ENCODE measurements at places on chromosomes 4 and X. TPM values are rescaled to one million over a fixed set of nuclear protein-coding genes. Genes with fewer than 3 reads are reported as not detected.
A peak's percentile ranks its signal among the peaks of the same experiment; 100 is the strongest.

The ZNF518B gene
- total RNA-seq = 44.2 TPM

The DGKK gene
- total RNA-seq = not detected

The TMSB15A gene
- 6.2 TPM for total RNA-seq

The SLC26A1 gene
- total RNA-seq = 0.96 TPM

The PPARGC1A gene
- total RNA-seq = 3.3 TPM

The CLCN5 gene
- 15.6 TPM for total RNA-seq

The LPAR4 gene
- 0.21 TPM for total RNA-seq

GRCh38 chr4:169013396-169013795, 3.3 kb upstream of the CBR4 start:
- DNase-seq = no peak

GRCh38 chrX:46929439-46930261, 17.4 kb downstream of the JADE3 start:
- peak; percentile 14 for DNase-seq

DNA sequence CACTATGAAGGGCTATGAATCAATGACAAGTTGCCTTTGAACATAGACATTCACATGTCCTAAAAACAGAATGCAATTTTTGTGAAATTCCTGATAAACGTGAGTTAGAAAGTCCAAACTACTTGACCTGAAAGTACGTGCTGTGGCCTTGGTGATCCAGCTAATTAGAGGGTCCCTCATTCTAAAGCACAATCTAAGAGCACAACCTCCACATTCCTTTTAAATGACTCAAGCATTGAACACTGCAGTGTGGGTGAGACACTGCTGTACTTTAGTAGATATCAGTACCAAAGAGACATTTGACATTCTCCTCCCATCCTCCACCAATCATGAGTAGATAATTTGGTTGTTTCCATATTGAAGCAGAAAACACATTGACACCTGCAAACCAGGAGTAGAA, 73.5 kb downstream of the FAM47B start:
- peak; percentile 12 for DNase-seq

GRCh38 chr4:23171976-23172375, 479.2 kb downstream of the GBA3 start:
- no peak for DNase-seq

GRCh38 chrX:43481576-43481975, 174.5 kb upstream of the MAOA start:
- DNase-seq = no peak

- DNase-seq = no peak
These were observed 255.8 kb downstream of the OPHN1 start for GRCh38 chrX:68177542-68177941.

- DNase-seq = no peak
These were observed 161.1 kb downstream of the FBXW7 start for GRCh38 chr4:152374606-152375285.

- no peak for DNase-seq
These were observed 115.6 kb upstream of the NR3C2 start for GRCh38 chr4:148557793-148558192.

DNA sequence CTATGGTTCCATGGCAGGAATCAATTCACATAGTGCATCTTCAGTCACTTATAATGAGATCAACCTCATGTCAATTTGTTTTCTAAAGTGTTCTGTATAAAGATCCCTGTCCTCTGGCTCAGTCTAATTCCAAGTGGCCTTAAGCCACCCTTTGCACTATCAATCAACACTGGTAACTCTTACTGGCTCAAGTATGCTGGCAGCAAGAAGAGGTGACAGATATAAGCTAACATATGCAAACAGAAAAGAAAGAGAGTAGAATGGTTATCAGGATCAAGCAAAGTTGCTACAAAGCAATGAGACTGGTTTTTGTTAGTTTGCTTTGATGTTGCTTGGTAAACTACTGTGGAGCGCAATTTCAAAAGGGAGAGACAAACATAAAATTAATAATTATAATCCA, 67.0 kb downstream of the AMMECR1 start:
- DNase-seq = no peak

DNA sequence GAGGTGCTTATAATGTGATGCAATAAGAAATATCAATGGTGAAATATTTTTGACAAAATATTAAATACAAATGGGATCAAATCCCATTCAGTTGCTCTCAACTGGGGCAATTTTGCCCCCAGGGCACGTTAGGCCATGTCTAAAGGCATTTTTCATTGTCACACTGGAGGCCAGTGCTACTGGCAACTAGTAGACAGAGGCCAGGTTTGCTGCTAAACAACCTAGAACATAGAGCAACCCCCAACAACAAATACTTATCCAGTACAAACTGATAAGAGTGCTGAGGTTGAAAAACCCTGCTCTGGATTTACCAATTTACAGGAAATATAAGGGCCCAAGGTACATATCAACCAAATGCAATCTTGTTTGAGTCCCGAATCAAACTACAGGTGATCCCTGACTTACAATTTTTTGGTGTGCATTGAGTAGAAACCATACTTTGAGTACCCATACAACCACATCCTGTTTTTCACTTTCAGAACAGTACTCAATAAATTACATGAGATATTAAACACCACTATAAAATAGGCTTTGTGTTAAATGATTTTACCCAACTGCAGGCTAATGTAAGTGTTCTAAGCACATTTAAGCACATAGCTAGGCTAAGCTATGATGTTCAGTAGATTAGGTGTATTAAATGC, 237.5 kb downstream of the HNRNPD start:
- DNase-seq = no peak

GRCh38 chr4:128298146-128298758, 10.6 kb upstream of the PGRMC2 start:
- no peak for DNase-seq

- no peak for DNase-seq
These were observed 39.9 kb downstream of the TXLNG start for GRCh38 chrX:16826207-16826606.

GRCh38 chr4:6753891-6754290, 28.6 kb upstream of the KIAA0232 start:
- DNase-seq = no peak

DNA sequence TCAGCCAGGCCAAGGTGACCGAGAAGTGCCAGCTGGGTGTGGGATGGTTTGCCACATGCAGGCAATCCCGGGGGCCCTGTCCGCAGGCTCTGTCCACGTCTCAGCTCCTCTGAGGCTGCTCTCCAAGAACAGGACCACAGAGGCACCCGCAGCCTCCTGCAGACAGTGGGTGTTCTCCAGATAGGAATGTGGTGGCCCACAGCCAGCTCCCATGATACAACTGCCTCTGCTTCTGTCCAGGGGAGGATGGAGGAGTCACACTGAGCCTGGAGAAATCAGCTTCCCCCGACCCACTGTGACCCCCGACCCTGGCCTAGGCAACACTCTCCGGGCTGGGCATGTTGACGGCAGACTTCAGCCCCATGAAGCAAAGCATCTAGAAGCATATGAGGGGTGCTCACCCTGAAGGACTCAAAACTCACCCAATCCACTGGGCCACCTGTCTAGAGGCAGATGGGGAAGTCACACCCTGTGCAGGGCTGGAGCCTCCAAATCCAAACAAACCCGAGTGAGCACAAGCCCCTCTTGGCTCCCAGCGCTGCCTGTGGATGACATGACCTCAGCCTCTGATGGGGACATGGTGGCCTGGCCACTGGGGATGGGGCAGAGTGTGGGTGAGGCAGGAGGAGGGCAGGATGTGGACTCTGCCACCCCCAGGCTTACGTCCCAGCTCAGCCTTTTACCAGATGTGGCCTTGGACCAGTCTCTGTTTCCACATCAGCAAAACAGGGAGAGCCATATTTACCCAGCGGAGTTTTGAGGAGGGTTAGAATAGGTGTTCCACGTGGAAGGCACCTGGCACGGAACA, 102.3 kb downstream of the PSAPL1 start:
- no peak for DNase-seq

DNA sequence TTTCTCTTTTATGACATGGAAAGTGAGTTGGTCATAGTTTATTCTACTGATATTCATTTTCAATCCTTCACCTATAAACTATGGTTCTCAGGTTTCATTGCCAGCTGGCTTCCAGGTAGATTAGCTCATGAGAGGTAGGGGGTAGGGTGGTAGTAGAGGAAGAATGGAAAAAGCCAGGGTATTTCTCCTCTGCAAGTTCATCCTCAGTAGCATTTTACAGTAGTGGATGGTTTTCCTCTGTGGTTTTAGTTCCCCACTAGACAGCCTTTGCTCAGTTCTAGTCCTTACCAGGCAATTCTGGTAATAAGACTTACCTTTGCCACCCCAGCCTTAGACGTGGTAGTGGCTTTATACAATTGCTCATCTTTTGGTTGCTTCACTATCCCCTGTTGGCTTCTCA, 8.9 kb upstream of the NAA11 start:
- DNase-seq = no peak

DNA sequence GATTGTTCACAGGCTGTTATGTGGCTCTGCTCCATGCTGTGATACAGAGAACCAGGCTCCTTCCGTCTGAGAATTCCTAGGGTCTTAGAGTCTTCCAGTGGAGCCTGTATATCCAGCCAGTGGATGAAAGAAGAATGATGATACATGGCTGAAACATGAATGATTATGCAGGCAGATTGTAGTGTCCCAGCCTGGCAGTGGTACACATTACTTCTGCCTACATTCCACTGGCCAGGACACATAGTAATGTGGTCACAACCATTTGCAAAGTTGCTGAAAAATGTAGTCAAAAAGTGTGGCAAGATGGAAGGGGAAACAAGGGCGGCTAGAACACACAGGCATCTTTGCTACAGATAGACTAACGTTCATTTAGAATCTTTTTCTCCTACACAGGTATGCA, 4.5 kb upstream of the GBA3 start:
- no peak for DNase-seq

DNA sequence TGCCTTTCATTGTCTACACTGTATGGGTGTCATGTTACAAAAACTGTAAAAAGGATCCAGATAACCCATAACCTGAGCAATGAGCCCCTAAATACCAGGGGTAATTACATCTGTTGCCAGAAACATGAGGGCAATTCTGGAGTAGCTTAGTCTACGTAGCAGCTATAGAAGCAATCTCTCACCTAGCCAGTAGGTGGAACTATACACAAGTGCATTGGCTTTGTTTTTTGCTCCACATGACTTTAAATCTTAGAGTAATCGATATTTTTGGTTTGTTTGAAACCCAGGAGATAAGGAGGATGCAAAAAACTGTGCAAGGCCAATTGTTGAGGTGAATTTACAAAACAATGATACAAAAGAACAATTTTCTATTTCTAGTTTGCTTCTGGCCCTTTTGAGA, 57.5 kb downstream of the GPR82 start:
- DNase-seq = no peak

Measured in kidney epithelial cell (primary cell).